ENCODE measurements at places on chromosomes 6 and 20. TPM values are rescaled to one million over a fixed set of nuclear protein-coding genes. Genes with fewer than 3 reads are reported as not detected.

Gene TREM1
- total RNA-seq = 8.6 TPM

Gene MYLK4
- total RNA-seq = 0.97 TPM

Gene CLVS2
- not detected for total RNA-seq

Gene EDEM2
- 28.7 TPM for total RNA-seq

Gene ADAM33
- total RNA-seq = 11.2 TPM

Gene SHLD1
- total RNA-seq = 2.8 TPM

All from cardiac atrium fibroblast (primary cell).